ENCODE measurements at places on chromosomes 16 and 17. TPM values are rescaled to one million over a fixed set of nuclear protein-coding genes. Genes with fewer than 3 reads are reported as not detected.

- DNase-seq, result no peak
- no peak overlapping the region for H3K4me3 ChIP-seq
- H3K27ac ChIP-seq, result no peak overlapping the region
- H3K4me1 ChIP-seq, result peaks cover 26% of the 10 kb centered on the region
Observed at GRCh38 chr17:81916234-81917001, 1.6 kb downstream of the SIRT7 start.

DNA sequence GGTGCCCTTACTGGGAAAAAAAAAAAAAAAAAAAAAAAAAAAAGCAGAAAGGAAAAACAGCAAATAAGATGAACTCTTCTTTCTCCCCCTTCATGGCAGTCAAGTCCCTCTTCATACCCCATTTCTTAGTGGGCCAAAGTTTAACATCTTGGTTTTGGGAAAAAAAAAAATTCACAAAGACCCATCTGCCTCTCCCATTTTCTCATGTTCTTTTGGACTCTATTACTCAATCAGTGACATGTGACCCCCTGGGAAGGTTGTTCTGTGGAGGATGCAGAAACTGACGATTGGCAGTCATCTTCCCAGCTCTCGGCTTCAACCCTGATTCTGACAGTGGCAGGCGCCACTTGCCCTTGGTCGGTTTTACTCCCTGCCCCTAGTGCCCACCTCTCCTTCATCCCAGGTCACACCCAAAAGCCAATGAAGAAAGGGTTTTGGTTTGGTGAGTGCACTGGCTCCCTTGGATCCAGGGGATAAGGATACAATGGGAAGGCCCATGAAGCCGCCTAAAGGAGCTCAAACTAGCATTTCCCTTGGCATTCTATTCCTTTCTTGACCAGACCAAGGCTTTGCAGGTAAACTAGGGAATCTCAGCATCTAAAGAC is 60.7 kb upstream of the TBX2 start:
- no peak overlapping the region for H3K27ac ChIP-seq
- no peak overlapping the region for H3K4me3 ChIP-seq
- DNase-seq, result no peak
- H3K27me3 ChIP-seq, result no peaks in the 10 kb centered on the region

GRCh38 chr17:47275245-47275984 is 21.8 kb downstream of the ITGB3 start:
- no peak overlapping the region for H3K4me3 ChIP-seq
- H3K27ac ChIP-seq, result no peak overlapping the region
- no peaks in the 10 kb centered on the region for H3K27me3 ChIP-seq
- H3K4me1 ChIP-seq, result peaks cover 65% of the 10 kb centered on the region
- no peak for DNase-seq

- no peak within 1 kb of the TSS for H3K4me3 ChIP-seq
- H3K4me1 ChIP-seq, result peaks cover 14% of the 10 kb centered on the region
- peaks cover 51% of the 10 kb centered on the region for H3K27me3 ChIP-seq
- no peaks in the 10 kb centered on the region for H3K36me3 ChIP-seq
Observed at GRCh38 chr16:54286366-54287130, at the start of gene IRX3. Gene IRX3, minus strand, starts transcription at chr16:54286787. Its CDS starts 737 bp downstream, at chr16:54286050.

- H3K27ac ChIP-seq, result no peak overlapping the region
- H3K36me3 ChIP-seq, result no peaks in the 10 kb centered on the region
- H3K4me3 ChIP-seq, result no peak overlapping the region
- no peaks in the 10 kb centered on the region for H3K4me1 ChIP-seq
Observed at GRCh38 chr16:17084130-17084529, 386.6 kb downstream of the XYLT1 start.

DNA sequence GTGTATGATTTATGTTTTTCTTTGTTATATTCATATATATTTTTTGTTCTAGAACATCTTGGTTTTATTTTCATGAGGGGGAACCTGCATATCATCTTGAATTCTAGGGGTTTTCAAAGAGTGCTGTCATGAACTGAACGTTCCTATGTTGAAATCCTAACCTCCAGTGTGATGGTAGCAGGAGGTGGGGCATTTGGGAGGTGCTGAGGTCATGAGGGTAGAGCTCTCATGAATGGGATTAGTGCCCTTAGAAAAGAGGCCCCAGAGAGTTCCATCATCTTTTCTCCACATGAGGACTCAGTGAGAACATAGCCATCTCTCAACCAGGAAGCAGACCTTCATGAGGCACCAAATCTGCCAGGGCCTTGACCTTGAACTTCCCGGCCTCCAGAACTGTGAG is 34.6 kb upstream of the CCDC182 start:
- no peak for DNase-seq
- H3K27ac ChIP-seq, result no peak overlapping the region
- H3K27me3 ChIP-seq, result peaks cover 15% of the 10 kb centered on the region
- peaks cover 7% of the 10 kb centered on the region for H3K4me1 ChIP-seq
- no peak overlapping the region for H3K4me3 ChIP-seq

DNA sequence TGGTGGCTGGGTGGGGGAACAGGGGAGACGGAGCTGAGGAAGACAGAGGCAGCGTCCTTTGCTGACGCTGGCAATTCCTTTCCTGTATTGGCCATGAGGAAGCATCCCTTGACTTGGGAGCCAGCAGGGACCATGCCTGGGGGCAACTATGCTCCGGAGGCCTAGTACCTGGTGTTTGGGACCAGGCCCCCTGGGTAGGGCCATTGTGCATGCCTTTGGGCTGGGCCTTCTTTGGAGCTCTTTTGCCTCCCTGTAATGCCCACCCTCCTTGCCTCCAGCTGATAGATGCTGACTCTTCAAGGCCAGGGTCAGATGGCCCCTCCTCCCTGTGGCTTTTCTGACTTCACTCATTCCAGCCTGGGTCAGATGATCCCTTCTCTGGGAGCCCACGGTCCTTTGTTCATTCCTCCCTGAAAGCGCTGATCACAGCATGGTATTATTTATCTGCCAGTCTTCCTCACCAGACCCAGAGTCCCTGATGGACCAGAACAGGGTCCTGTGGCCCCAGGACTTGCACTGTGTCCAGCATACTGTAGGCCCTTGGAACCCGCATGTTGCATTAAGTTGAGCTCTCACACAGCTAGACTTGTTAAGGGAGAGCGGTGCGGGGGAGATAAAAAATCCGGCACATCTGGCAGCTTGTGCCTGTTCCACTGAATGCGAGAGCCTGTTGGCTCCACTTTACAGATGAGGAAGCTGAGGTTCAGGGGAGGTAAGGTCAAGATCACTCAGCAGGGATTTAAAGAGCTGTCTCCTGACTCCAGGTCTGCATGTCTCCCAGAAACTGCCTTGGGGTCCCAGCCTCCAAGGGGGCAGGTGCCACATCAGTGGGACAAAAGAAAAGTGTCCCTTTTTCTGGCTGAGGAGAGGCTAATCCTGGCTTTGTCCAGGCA is 2.9 kb downstream of the STARD3 start:
- H3K36me3 ChIP-seq, result peaks cover under 1% of the 10 kb centered on the region
- no peak overlapping the region for H3K4me3 ChIP-seq
- no peak overlapping the region for H3K27ac ChIP-seq
- no peaks in the 10 kb centered on the region for H3K27me3 ChIP-seq

DNA sequence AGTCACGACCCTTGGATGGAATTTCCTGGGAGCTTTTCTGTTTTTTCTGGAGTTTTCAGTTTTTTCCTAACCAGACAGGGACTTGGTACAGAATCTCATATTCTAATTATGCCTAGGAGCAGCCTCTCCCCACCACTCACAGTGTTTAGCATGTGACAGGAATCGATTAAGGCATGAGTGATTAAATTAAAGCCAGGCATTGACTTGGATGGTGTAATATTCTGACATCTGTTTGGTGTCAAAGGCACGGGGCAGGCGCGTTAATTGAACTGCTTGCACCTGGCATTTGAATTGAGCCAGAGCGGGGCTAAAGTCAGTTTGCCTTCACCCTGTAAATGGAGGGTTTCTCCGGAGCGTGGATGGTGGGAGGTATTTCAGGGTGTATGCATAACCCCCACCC is 11.9 kb downstream of the MAPT start:
- no peaks in the 10 kb centered on the region for H3K36me3 ChIP-seq
- H3K4me3 ChIP-seq, result no peak overlapping the region
- peaks cover 35% of the 10 kb centered on the region for H3K27me3 ChIP-seq
- DNase-seq, result no peak
- H3K4me1 ChIP-seq, result no peaks in the 10 kb centered on the region
- H3K27ac ChIP-seq, result no peak overlapping the region

GRCh38 chr17:66947311-66947710 is 17.2 kb upstream of the CACNG4 start:
- H3K27me3 ChIP-seq, result peaks cover 23% of the 10 kb centered on the region

DNA sequence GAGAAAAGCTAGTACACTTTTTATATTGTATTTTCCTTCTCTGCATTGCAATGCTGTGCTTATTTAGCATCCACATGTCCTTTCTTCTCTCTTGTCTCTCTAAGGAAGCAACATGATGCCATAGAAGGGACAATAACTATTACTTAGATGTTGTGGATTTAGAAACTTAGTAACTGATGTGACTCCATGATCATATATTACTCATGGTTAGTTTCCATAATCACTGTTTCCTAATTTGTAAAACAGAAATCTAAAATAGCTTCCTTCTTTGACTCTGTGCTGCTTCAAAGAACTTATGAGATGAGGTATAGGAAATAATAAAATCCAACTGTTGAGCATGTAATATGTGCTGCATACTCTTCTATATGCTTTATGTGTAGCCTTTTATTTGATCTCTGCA is 6.6 kb upstream of the ABCA5 start:
- H3K36me3 ChIP-seq, result no peaks in the 10 kb centered on the region
- DNase-seq, result no peak
- no peak overlapping the region for H3K4me3 ChIP-seq
- H3K4me1 ChIP-seq, result no peaks in the 10 kb centered on the region

GRCh38 chr17:60311936-60312335 is 80.0 kb downstream of the USP32 start:
- no peak for DNase-seq
- no peak overlapping the region for H3K27ac ChIP-seq
- H3K4me1 ChIP-seq, result peaks cover 10% of the 10 kb centered on the region
- peaks cover 9% of the 10 kb centered on the region for H3K36me3 ChIP-seq
- H3K4me3 ChIP-seq, result no peak overlapping the region
- H3K27me3 ChIP-seq, result no peaks in the 10 kb centered on the region

DNA sequence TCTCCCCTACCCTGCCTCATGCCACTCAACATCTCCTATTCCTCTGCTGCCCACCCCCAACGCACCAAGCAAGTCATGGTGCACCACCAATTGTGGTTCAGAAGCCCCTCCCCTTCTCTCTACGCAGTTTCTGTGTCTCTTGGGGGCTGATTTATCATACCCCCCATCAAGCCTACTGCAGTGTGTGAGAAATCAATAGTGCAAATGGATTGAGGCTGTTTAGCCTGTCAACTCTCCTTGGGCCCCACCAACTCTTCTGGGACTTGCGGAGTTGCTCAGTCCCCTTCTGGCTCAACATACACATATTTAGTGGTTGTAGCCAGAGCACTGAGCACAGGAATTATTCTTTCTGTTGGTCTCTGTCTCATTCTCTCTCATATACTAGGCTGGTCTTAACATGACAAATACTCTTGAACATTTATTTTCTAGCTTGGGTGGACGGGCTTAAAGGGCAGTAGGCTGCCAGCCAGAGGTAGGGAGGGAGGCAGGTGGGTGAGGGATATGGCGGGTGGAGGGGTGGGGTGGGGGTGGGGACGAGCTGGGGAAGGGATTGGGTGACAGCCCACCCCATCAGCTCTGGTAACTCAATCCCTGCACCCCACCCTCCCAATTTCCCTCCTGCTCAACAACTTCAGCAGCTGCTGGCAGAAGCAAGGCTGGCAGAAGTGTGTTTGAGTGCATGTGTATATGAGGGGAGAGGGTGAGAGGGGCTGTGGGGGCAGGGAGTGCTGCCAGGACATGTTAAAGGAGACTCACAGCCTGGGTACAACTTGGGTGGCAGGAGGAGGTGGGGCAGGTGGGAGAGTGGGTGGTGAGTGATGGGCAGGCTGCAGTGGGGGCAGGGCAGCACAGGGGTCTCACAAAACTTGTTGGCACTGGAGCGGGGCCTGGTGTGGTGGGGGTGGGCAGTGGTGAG is 4.9 kb downstream of the RARA start:
- H3K4me1 ChIP-seq, result peaks cover 78% of the 10 kb centered on the region
- H3K27me3 ChIP-seq, result no peaks in the 10 kb centered on the region
- no peak overlapping the region for H3K27ac ChIP-seq
- H3K4me3 ChIP-seq, result no peak overlapping the region
- no peak for DNase-seq

- H3K27me3 ChIP-seq, result no peaks in the 10 kb centered on the region
- H3K4me1 ChIP-seq, result peaks cover 28% of the 10 kb centered on the region
- DNase-seq, result no peak
- H3K27ac ChIP-seq, result no peak overlapping the region
- H3K4me3 ChIP-seq, result no peak overlapping the region
Observed at GRCh38 chr17:45138911-45139532, 3.5 kb downstream of the ACBD4 start.

- no peaks in the 10 kb centered on the region for H3K36me3 ChIP-seq
- H3K4me1 ChIP-seq, result peaks cover 18% of the 10 kb centered on the region
- H3K27me3 ChIP-seq, result no peaks in the 10 kb centered on the region
- peak overlapping the region; percentile 98 for H3K27ac ChIP-seq
- DNase-seq, result no peak
- H3K4me3 ChIP-seq, result peak overlapping the region; percentile 52
Observed at GRCh38 chr17:49789243-49789578, 730 bp downstream of the KAT7 start.

DNA sequence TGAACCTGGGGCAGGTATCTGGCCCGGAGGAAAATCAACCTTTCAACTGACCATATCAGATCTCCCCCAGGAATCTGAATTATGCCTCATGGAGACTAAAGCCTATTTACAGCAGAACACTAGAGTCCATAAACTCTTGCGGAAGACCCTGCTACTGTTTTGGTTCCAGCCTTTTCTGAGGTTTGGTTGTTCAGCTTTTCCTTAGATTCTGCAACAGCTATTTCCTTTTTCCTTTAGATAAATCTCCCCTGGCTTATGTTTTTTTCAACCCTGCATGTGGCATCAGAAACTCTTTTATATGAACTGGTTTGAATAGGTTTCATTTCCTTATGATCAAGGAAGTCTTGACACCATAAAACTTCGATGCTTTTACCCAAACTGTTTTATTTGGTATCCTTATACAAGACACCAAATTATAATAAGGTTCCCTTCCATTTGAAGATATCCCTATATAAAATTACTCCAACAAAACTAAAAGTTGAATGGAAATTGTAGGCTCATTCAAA is 13.1 kb downstream of the SPOP start:
- no peak overlapping the region for H3K4me3 ChIP-seq
- no peak for DNase-seq
- H3K27me3 ChIP-seq, result no peaks in the 10 kb centered on the region
- H3K36me3 ChIP-seq, result peaks cover under 1% of the 10 kb centered on the region
- no peak overlapping the region for H3K27ac ChIP-seq

GRCh38 chr17:81995463-81996231 is 18.2 kb downstream of the ASPSCR1 start:
- H3K27me3 ChIP-seq, result no peaks in the 10 kb centered on the region
- no peak for DNase-seq
- H3K4me1 ChIP-seq, result no peaks in the 10 kb centered on the region
- no peaks in the 10 kb centered on the region for H3K36me3 ChIP-seq

GRCh38 chr16:67240506-67240905 is 6.8 kb downstream of the FHOD1 start:
- DNase-seq, result no peak
- H3K27me3 ChIP-seq, result no peaks in the 10 kb centered on the region
- no peak overlapping the region for H3K4me3 ChIP-seq
- H3K36me3 ChIP-seq, result peaks cover 33% of the 10 kb centered on the region

- no peaks in the 10 kb centered on the region for H3K4me1 ChIP-seq
- no peak overlapping the region for H3K27ac ChIP-seq
- no peak for DNase-seq
- H3K4me3 ChIP-seq, result no peak overlapping the region
- H3K36me3 ChIP-seq, result no peaks in the 10 kb centered on the region
Observed at GRCh38 chr17:41404024-41404671, 6.7 kb upstream of the KRT31 start.

GRCh38 chr17:337022-337420 is 15.6 kb downstream of the RPH3AL start:
- no peaks in the 10 kb centered on the region for H3K36me3 ChIP-seq
- H3K27ac ChIP-seq, result no peak overlapping the region
- no peak overlapping the region for H3K4me3 ChIP-seq
- no peaks in the 10 kb centered on the region for H3K27me3 ChIP-seq
- no peak for DNase-seq

The NPIPA8 gene
- total RNA-seq, result 2.9 TPM

The MEOX1 gene
- not detected for total RNA-seq

The CD300E gene
- 0.10 TPM for total RNA-seq

All from B cell (primary cell).